Smooth muscle cell of the brain vasculature (primary cell): ENCODE measurements at places on chromosomes 6 and 20.

- no peak for DNase-seq
These were observed 284.8 kb downstream of the GMDS start for GRCh38 chr6:1960486-1961142.

DNA sequence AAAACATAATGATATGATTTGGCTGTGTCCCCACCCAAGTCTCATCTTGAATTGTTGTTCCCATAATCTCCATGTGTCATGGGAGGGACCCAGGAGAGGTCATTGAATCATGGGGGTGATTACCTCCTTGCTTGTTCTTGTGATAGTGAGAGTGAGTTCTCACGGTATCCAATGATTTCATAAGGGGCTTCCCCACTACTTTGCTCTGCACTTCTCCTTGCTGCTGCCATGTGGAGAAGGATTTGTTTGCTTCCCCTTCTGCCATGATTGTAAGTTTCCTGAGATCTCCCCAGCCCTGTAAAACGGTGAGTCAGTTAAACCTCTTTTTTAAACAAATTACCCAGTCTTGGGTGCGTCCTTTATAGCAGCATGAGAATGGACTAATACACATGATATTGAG, 156.8 kb upstream of the PLCB4 start:
- no peak for DNase-seq

GRCh38 chr20:34891166-34892062, 15.0 kb downstream of the ACSS2 start:
- no peak for DNase-seq

DNA sequence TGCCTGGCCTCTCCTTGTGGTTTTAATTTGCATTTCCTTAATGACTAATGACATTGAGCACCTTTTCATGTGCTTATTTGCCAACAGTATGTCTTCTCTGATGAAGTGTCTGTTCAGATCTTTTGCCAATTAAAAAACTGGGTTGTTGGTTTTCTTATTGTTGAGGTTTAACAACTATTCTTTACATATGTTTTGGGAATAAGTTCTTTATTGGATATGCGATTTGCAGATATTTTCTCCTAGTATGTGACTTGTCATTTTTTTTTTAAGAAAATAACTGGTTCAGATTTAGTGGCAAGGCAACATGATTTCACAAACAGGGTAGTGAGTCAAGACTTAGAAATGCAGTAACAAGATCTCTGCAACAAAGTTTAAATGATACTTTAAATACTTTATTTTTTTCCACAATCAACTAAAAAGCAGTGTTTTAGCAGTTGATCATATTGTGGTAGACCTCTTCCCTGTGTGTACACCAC, 67.8 kb downstream of the TIAM2 start:
- no peak for DNase-seq

DNA sequence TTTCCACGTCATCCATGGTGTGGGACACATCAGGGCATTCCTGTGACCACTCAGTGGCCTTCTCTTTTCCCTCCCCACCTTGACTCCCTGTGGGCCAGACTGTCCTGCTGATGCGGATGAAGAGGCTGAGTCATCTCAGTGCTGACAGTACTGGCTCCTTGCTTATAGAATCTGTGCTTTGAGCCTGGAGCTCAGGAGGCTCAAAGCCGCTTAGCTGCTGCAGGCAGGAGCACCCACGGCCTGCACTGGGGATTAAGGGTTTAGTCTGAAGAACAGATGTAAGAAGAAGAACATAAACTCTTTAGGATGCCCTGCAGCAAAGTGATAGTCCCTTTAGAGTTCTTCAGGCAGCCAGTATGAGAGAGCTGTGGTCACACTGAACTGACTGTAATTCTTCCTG, 642.0 kb upstream of the CHD6 start:
- DNase-seq: no peak

DNA sequence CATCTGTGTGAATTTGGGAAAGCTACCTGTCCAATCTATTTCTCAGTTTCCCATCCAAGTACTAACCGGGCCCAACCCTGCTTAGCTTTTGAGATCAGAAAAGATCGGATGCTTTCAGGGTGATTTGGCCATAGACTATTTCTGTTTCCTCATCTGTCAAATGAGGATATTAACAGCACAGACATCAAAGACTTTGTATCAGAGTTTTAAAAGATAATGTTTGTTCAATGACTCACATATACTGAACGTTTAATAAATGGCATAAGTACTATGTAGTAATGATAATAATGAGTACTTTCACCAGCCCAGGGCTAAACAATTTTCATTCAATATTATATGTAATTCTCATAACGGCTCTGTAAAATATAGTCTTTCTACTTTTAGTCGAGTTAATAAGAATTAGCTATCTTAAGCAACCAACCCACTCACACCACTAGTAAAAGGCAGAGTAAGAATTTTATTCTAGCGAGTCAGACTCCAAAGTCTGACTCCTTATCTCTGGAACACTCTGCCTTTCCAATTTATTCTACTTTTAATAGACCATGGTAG, 216.5 kb downstream of the ARHGAP18 start:
- no peak for DNase-seq

- no peak for DNase-seq
These were observed 34.5 kb downstream of the NTSR1 start for GRCh38 chr20:62742979-62743776.

- no peak for DNase-seq
These were observed 82.7 kb downstream of the SAMD3 start for GRCh38 chr6:130140084-130140483.

- DNase-seq: no peak
These were observed 77.8 kb downstream of the JAG1 start for GRCh38 chr20:10595985-10596384.

DNA sequence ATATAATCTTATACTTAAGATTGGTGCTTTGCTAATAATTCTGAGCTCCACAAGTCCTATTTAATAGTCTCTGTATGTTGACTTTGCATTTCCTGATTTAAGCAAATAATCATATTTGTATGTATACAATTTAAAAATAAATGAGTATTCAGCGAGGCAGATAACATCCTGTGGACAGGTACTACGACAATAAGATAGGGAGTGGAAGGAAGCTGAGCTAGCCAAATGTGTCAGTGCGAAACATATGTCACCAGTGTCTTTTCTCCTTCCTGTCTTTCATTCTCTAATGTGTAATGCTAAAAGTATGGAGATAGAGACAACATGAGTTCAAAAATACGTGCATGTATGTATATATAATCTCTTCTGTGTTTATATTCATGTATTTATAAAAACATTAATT, 359.6 kb upstream of the KCNQ5 start:
- DNase-seq: no peak

DNA sequence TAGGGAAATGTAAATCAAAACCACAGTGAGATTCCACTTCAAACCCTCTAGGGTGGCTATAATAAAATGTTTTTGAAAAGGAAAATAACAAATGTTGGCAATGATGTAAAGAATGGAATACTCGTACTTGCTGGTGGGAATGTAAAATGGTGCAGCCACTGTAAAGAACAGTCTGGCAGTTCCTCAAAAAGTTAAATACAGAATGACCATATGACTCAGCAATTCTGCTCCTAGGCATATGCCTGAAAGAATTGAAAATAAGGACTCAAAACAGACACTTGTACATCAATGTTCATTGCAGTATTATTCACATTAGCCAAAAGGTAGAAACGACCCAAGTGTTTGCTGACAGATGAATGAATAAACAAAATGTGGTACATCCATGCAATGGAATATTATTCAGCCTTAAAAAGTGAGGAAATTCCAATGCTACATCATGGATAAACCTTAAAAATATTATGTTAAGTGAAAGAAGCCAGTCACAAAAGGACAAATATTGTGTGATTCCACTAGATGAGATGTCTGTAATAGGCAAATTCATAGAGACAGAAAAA, 10.2 kb upstream of the RNF114 start:
- no peak for DNase-seq

DNA sequence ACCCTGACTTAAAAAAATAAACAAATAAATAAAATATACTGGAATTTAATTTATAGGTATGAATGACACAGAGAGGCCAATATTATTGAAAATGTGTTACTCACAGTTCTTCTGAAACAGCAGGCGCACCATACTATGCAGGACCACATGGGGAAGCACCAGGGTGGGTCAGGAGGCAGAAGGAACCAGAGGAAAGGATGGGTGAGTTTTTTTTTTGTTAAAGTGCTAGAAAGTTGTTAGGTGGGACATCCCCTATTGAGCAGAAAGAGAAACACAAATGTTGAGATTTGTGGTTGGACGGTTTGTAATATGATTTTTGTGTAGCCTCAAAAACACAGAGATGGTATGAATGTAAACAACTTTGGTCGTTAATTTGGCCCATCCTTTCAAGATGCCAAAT, 26.0 kb downstream of the PTPRA start:
- DNase-seq: no peak

GRCh38 chr6:87504441-87504840, 31.7 kb downstream of the SLC35A1 start:
- no peak for DNase-seq

GRCh38 chr20:4794846-4795245, 73.1 kb downstream of the PRND start:
- DNase-seq: no peak

GRCh38 chr20:3000852-3001523, 42.4 kb upstream of the GNRH2 start:
- peak; percentile 15 for DNase-seq

DNA sequence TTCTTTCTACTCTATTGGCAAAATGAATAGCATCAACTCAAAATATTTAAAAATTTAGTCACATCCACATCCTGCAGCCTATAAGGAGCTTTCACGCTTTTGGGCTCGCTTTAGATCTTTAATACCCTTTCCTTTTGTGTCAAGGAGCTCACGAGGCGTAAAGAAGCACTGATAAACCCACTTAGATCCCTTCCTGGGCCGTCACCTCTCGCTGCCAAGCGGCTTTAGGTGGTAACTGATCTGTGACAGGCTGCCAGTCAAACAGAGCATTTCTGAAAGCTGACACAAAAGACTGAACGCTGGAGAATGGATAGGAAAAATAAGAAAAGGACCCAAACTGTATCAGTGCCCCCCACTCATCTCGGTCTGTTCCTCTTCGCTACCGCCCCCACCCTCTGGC, 385.7 kb upstream of the MMS22L start:
- DNase-seq: no peak

GRCh38 chr20:63440366-63440955, 32.0 kb downstream of the KCNQ2 start:
- DNase-seq: no peak

DNA sequence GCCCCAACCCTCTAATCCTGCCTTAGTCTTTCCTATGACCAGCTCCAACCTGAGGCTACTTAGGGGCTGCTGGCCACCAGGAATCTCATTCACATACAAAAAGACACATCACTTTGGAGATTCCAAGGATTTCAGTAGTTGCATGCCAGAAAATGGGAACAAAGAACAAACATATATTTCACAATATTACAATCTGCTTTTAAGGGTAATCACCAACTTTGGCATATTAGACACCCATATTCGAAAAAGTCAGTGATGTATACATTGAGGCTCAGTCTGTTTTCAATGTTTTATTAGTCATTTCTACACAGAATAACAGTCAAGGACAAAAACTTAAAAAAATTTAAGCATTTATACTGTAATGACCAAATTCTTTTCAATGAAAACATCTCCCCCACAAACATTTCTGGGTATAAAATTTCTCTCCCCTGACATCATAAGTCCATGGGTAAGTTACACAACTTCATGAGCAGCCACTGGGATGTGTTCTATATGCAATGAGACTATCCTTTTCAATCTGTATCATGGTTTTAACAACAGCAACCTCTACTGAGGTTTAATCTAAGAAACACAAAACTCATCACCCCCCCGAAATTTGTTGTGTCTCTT, 103.5 kb downstream of the MAP7 start:
- no peak for DNase-seq

DNA sequence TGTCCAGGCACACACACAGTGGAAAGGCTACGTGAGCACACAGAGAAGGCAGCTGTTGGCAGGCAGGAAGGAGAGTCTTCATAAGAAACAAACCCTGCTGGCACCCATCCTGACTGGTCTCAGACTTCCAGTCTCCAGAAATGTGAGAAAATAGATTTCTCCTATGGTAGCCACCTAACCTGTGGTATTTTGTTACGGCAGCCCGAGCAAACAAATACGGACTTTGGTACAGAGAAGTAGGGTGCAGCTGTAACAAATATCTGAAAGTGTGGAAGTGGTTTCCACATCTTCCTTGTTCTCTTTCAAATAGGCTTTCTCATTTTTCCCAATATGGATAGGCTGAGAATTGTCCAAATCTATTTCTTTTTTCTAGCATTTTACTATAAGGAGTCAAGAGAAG, 94.6 kb downstream of the ADGB start:
- no peak for DNase-seq

DNA sequence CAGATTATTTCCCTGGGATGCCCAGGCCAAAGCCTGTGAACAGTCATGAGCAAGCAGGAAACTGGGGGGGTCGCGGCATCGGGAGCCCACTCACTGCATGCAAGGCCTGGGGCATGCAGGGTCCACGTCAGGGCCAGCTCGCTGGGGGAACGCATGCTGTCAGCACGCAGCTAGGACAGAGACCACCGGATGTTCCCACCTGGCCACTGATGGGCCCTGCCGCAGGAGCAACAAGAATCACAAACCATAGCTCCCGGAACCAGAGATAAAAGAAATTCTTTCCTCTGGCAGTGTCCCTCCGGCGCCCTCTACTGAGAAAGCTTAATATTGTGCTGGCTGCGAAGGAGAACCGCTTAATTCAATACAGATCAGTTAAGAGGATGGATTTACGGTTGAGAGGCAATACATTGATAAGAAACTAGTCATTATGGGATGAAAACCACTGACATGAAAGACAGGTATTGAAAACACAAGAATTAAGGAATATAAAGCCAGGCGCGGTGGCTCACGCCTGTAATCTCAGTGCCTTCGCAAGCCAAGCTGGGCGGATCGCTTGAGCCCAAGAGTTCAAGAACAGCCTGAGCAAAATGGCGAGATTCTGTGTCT, 32.6 kb downstream of the C6orf15 start:
- DNase-seq: no peak

DNA sequence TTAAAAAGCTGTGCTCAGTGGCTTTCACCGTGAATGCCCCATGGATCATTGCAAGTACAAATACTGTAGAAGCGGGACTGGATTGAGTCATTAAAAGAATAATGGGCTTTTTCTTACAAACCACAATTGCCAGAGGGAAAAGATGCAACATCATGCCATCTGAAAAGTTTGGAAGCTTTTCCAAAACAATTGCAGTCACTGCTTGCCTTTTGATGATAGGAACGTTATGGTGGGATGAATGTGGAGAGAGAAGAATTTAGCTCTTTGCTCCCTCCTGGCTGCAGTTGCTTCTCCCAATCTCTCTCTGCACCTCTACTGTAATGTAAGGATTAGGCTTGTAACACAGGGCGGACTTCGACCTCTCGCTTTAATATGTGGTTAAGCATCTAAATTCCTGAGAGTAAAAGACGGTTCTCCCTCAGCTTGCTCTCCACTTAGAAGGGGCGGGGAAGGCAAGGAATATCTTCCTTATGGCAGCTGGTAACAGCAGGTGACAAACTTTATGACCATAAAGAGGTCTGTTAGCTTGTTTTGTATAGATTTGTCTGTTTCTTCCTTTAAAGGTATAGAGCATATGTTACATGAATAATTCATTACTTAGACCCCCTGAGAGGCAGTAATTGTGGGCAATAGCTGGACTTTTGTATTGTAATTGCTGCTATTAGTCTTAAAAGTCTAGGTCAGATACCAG, 376.1 kb downstream of the UTRN start:
- DNase-seq: no peak

GRCh38 chr6:106508834-106509233, 120.5 kb downstream of the RTN4IP1 start:
- DNase-seq: no peak

GRCh38 chr20:57312138-57312537, 17.5 kb upstream of the SPO11 start:
- DNase-seq: no peak

GRCh38 chr20:40639676-40640355, 49.2 kb downstream of the MAFB start:
- DNase-seq: no peak
